Effector CD4-positive, alpha-beta T cell (primary cell): ENCODE measurements at places on chromosomes 5 and 9.

- no peak for DNase-seq
These were observed 5.1 kb downstream of the ITGA2 start for GRCh38 chr5:52994266-52994665.

DNA sequence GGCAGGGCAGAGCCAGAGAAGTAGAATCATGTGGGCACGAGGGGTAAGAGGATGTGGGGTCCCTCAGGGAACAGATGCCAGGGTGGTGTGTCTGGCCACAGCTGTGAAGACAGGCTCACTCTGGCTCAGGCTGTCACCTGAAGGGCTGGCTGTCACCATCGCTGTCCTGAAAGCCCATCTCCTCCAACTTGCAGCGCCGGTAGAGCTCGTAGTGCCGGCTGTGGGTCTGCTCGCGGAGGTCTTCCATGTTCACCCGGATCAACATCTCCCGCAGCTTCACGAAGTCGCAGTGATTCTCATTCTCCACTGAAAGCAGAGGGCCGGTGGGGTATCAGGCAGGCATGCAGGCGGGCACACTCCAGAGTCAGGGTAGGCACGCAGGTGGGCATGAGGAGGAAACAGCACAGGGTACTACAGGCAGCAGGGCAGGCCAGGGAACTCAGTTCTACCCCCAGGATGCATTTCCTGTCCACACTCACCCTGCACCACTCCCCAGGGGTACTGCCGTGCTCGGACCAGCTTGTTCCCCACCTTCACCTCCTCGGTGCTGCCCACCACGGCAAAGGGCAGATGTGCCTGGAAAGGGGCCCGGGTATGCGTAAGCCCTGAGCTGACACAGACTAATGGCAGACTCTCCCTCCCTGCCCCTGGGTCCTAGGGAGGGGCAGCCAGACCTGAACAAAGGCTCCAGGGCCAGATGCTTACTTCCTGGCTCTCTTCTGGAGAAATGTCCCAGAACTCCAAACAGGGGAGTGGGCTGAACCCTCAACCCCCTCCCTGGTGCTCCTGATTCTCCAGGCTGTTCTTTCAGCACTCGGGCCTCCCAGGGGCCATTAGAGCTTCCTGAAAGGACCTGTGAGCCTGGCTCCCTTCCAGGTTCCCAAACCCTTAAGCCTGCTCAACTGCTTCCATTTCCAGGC, 14.4 kb downstream of the CCNI2 start:
- no peak for DNase-seq

DNA sequence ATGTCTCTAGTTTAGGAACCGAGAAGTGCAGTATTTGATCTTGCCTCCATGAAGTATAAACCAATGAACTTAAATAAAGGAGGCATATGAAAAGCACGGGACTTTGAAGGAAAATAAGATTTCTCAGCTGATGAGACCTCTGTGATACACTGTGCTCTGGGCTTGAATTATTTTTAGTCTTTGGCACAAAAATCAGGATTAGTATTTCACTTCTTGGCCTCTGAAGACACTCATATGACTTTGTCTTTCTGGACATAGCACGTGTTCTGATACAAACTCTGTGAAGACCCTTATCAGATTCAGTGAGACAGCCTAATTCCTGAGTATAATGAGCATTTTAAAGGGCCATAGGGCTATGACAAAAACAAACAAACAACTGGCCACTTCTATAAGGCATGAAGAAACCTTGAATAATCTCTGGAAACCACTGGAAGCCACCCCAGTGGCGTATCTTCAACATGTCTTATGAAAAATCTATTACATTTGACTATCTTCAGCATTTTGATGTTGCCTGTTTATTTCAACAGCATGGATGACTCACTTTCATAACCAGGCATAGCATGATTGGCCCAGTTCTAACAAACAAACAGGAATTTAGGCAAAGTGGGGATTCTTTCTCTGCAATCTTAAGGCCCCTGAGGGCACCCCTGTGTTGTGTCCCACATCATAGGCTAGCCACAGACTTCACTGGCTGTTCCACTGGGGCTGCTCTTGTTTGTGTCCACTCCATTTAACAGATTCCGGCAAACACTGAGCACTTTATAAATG, 90.3 kb upstream of the ZNF462 start:
- no peak for DNase-seq

GRCh38 chr5:76458486-76458830, 55.4 kb downstream of the IQGAP2 start:
- DNase-seq, result no peak

- DNase-seq, result no peak
These were observed 67.6 kb downstream of the FOXD1 start for GRCh38 chr5:73380710-73381589.

DNA sequence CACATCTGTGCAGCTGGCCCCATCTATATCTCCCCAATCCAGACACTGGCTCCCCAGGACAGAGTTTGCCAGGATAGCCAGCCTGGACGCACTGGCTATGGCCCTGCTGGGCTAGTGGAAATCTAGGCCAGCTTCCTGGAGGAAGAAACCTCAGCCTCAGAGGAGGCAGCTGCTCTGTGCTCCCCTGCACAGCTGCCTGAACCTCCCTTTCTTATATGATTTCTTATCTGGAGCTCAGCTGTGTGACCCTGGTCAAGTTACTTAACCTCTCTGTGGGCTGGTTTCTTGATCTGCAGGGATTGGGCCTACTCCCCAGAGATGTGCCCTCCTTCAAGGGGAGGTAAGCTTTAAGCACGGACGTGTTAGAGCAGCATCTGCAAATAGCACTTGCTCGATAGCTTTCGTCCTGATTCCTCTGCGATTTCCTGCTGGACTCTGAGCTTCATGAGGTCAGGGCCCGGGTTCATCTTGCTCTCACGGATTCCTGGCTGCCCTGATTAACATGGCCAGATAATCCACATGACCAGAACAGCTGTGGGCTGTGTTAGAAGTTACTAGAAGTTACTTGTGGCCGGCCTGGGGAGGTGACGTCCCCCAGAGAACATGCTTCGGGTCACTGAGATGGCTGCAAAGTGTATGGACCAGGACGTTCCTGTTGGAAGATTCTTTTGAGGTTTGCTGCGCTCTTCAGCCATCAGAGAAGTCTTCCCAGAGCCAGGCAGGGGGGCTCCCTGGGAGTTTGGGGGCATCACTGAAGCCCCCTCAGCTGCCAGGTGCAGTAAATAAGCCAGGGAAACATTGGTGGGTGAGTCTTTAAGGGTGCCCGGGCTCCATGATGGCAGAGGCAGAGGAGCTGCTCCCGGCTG, 14.5 kb downstream of the C9orf50 start:
- no peak for DNase-seq

GRCh38 chr9:128550226-128550625, 2.2 kb upstream of the SPTAN1 start:
- DNase-seq, result no peak

GRCh38 chr5:307794-308579, 13.5 kb upstream of the AHRR start:
- DNase-seq, result no peak

GRCh38 chr9:27247756-27248155, 49.2 kb downstream of the EQTN start:
- no peak for DNase-seq

DNA sequence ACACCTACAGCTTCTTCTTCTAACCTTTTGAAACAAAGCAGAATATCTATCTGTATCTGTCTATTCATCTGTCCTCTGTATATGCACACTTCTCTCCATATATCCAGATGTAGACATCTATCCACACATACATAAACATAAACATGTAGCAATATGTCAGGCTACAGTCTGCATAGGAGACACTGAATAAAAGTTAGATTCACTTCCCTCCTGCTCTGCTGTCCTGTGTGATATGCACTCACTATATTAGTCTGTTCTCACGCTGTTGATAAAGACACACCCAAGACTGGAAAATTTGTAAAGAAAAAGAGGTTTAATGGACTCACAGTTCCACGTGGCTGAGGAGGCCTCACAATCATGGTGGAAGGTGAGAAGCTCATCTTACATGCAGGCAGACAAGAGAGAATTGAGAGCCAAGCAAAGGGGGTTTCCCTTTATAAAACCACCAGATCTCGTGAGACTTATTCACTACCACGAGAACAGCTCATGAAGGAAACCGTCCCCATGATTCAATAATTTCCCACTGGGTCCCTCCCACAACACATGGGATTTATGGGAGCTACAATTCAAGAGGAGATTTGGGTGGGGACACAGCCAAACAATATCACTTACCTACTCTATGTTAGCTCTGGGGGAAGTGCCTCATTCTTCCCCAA, 24.1 kb downstream of the RANBP3L start:
- no peak for DNase-seq

DNA sequence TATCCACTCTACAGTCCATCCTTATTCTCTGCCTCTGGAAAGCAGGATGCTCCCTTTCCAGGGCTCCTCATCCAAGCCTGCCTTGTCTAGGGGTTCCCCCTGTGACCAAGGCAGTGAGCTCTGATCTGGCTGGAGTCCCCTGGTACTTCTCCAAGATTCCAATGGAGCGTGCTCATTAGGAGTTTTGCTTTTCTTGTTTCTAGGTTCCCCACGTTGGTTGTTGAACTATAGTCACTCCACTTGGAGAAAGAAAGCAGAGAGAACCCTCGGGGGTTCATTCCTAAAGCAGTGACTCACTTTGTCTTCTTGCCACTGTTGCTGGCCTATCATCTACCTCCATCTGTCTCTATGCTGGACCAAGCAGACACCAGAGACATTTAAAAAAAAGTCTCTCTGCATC, 192.6 kb downstream of the TLE4 start:
- no peak for DNase-seq

GRCh38 chr5:139426203-139426885, 13.0 kb downstream of the DNAJC18 start:
- no peak for DNase-seq

GRCh38 chr5:57937025-57937424, 454.4 kb upstream of the ACTBL2 start:
- no peak for DNase-seq

DNA sequence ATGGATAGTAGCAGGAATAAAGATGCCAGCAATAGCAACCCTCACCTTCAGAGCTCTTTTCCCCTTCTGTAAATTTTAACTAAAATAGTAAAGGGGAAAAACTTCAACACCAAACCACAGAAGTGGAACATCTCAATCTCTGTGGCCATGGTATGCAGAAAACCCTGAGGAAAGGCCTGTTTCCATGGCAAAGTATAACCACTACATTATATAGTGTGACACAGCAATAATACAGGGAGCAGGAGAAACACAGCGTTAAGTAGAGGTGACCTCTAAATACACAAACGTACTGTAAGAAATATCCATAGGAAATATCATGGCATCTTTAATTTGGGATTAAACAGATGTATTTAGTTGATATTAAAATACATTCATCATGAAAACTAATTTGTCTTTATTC, 106.4 kb downstream of the SLC24A2 start:
- no peak for DNase-seq

- DNase-seq, result no peak
These were observed 2.4 kb downstream of the PRRX2 start for GRCh38 chr9:129667850-129668249.

DNA sequence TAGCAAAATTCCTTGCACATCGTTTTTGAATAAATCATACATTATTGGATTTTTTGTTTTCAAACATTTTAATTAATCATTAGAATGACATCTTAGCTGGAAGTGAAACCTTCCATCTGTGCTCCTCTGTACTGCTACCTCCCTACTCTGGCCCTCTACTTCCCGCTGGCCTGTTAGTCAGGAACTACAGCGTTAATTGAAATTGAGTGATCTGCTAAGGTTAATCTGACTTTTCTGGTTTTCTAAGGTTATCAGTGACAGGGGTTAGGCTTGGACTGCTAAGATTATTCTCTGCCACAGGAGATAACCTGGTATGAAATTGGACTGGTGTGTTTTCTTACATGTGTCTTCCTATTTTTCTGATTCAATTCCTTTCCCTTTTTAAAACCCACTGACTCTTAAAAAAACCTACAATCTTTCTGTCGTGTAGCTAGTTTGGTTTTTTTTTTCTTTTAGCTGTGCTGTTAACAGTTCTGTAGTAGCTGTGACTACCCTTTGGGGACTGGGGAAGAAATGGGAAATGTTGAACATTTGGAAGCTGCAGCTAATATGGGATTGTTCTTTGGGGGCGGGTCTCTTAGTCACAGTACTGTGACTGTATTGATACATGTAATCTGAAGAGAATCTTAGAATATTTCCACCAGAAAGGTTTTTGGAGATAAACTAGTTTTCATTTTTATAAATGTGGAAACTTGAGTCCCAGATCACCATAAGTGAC, 4.6 kb downstream of the KIF2A start:
- no peak for DNase-seq

- no peak for DNase-seq
These were observed 4.9 kb downstream of the NPDC1 start for GRCh38 chr9:137041124-137041523.

DNA sequence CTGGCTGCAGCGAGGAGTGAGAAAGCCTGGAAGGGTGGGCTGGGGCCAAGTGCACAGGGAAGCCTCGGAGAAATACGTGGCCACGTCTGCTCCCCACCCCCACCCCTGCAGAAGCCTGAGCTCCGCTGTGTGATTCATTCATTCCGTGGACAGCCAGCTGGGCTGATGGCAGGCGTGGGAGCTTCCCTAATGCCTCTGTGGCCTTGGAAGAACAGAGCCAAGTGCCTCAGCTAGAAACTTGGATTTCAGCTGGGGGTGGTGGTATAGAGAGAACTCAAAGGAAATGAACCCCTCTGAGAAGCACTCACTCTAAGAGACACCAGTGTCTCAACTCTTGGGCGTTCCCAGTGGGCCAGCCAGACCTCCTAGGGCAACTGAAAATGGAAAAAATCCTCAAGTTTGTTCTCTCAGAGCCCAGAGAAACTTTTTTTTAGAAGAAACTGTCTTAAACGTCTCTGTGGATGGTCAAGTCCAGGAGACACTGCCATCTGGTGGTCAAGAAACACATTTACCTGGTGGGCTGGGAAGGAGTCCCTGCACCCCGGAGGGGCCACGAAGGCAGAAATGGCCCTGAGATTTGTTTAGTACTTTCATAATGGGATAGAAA, 18.0 kb downstream of the ATOX1 start:
- DNase-seq, result peak; percentile 25

GRCh38 chr9:7298123-7298522, 501.5 kb downstream of the DMAC1 start:
- no peak for DNase-seq

DNA sequence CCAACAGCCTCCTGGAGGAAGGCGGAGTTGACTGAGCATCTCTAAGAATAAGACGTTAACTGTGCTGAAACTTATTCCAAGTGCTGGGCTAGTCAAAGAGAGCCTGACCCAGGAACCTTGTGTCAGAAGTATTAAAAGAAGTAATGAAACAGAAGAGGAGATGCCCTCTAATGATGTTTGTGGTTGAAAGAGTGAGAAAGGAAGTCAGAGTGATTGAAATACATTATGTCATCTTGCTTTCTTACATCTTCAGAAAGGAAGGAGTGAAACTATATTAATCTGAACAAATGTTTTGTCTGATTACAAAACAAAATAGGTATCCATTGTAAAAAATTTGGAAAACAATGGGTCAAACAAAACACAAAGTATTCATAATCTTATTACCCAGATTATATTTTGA, 460.7 kb downstream of the NTRK2 start:
- no peak for DNase-seq

- no peak for DNase-seq
These were observed 53.5 kb downstream of the SUSD1 start for GRCh38 chr9:112121633-112122032.
